ENCODE measurements at places on chromosomes 4 and X.

DNA sequence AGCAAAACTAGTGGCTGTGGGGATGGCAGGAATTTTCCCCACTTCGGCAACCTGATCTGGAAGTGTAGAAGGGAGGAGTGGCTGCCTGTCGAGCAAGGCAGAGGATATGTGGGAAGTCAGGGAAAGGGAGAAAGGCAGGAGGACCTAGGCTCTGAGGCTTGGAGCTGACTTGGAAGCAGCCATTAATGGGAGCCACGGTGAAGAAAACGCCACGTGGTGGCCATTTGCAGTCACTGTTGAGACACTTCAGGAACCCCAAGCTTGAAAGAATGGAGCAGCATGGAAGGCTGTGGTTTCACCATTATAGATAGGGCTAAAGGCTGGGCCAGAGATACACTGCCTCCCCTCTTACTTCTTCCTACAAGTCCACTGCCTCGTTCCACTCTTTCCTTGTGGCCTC is 41.8 kb upstream of the MAML3 start:
- DNase-seq: peak; percentile 16

GRCh38 chr4:100095729-100096595 is 94.3 kb downstream of the DDIT4L start:
- peak; percentile 69 for DNase-seq

GRCh38 chrX:67563469-67564448 is 19.9 kb downstream of the AR start:
- DNase-seq: no peak

DNA sequence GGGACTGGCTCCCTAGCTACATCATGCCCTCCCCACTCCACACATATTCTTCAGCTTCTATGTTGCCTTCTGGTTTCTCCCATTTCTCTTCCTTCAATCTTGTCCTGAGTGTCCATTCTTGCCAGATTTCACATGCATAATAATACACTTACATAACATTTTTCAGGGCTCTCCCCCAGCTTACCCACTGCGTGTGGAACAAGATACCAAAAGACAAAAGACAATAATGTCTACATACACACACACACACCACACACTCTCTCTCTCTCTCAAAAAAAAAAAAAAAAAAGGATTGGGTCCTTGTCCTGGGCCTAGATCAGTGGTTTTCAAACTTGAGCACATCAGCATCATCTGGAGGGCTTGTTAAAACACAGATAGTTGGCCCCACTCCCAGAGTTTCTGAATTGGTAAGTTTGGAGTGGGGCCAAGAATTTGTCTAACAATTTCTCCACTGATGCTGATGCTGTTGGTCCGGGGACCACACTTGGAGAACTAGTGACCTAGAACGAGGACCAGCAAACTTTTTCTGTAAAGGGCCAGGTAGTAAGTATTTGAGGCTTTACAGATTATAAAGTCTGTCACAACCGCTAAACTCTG is 6.5 kb upstream of the SMARCA1 start:
- no peak for DNase-seq

GRCh38 chr4:187565416-187565815 is 430.2 kb upstream of the ZFP42 start:
- DNase-seq: no peak

DNA sequence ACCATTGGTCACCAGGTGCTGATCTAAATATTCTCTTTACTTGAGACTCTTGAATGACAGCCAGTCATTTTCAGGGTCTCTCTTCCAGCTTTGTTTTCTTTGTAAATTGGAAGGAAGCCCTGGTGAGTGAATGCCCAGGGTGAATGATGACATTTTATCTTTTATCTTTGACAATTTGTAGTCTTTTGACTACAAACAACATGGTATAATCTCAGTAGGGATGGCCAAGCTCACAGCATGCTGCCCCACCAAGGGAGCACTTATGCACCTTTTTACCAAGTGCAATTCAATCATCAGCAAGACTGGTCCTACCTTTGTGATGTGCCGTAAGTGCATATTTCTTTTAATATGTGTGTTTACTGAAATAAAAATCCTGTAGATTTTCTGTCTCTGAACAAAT is 5.7 kb downstream of the AFM start:
- no peak for DNase-seq

DNA sequence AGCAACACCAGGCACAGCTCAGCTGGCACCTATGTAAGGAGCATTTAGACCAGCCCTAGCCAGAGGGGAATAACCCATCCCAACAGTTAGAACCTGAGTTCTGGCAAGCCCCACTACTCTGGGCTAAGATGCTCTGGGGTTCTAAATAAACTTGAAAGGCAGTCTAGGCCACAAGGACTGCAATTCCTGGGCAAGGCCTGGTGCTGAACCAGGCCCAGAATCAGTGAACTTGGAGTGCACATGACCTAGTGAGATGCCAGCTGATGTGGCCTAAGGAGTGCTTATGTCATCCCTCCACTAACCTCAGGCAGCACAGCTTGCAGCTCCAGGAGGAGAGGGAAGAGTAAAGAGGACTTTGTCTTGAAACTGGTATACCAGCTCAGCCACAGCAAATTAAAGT is 7.6 kb upstream of the PRRG3 start:
- no peak for DNase-seq

DNA sequence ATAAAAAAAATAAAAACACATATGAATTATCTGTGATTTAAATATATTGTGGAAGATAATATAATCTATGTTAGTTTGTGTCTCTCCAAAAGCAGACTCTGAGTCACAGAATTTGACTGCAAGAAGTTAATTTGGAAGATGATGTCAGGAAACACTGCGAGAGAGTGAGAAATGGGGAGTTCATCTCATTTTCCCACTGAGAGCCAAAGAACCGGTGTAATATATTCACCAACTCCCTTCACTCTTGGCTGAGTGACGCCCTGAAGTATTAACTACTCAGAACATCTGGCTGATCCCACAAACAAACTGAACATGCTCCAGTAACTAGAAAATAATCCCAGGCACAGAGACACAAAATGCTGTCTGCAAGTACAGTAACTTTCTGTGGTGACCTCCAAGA is 345.8 kb upstream of the SPANXN1 start:
- no peak for DNase-seq

GRCh38 chrX:132657876-132658275 is 169.0 kb upstream of the MBNL3 start:
- DNase-seq: no peak

- no peak for DNase-seq
Measured at GRCh38 chr4:42498040-42498439, 100.8 kb downstream of the SHISA3 start.

- no peak for DNase-seq
Measured at GRCh38 chr4:164937576-164938270, 39.7 kb downstream of the TRIM61 start.

GRCh38 chrX:32191316-32191715 is 1020.0 kb downstream of the DMD start:
- no peak for DNase-seq

DNA sequence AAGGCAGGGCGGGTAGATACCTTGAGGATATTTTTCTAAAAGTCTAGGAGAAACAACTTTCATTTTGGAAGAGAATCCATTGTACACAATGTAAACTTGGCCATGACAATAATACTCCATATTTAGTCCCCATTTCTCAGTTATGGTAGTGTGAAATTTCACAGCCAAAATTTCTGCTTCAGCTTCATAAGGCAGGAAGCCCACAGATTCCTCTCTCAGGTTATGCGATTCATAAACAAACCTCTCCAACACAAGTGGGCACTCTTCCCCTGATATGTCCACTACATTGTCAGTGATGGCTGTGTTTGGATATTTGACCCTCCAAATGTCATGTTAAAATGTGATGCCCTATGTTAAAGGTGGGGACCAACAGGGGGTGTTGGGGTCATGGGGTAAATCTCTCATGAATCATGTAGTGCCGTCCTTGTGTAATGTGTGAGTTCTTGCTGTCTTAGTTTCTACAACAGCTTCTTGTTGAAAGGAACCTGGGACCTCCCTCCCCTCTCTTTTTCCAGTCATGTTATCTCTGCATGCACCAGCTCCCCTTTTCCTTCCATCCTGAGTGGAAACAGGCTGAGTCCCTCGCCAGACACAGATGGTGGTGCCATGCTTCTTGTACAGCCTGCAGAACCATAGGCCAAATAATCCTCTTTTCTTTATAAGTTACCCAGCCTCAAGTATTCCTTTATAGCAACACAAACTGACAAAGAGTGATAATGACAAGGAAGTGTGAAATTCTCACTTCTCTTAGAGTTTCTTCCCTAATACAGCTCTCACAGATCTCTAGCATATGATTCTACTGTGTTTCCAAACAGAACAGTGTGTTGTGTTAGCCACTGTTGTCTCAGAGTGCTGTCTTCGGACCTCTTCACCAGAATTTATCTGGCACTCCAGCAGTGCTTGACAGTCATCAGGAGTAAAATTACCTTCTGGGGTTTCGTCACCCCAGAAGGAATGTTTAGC is 598.4 kb upstream of the GNPDA2 start:
- DNase-seq: no peak

DNA sequence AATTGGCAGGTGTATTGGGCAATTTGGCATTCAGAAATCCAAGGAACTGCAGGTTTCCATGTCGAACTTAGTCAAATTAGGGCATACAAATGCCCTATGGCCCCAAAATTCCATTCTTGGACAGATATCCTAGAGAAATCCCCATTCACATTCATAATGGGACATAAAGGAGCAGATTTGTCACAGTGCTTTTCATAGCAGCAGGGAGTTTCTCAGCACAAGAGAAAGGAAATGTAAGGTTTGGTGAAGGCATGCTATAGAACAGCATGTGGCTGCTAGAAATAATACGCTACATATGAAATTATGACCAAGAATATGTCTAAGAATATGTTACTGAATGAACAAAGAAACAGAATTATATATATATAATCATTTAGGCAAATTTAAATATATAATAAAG is 437.5 kb upstream of the BOD1L1 start:
- DNase-seq: no peak

- no peak for DNase-seq
Measured at GRCh38 chrX:99798936-99799335, 611.1 kb downstream of the PCDH19 start.

DNA sequence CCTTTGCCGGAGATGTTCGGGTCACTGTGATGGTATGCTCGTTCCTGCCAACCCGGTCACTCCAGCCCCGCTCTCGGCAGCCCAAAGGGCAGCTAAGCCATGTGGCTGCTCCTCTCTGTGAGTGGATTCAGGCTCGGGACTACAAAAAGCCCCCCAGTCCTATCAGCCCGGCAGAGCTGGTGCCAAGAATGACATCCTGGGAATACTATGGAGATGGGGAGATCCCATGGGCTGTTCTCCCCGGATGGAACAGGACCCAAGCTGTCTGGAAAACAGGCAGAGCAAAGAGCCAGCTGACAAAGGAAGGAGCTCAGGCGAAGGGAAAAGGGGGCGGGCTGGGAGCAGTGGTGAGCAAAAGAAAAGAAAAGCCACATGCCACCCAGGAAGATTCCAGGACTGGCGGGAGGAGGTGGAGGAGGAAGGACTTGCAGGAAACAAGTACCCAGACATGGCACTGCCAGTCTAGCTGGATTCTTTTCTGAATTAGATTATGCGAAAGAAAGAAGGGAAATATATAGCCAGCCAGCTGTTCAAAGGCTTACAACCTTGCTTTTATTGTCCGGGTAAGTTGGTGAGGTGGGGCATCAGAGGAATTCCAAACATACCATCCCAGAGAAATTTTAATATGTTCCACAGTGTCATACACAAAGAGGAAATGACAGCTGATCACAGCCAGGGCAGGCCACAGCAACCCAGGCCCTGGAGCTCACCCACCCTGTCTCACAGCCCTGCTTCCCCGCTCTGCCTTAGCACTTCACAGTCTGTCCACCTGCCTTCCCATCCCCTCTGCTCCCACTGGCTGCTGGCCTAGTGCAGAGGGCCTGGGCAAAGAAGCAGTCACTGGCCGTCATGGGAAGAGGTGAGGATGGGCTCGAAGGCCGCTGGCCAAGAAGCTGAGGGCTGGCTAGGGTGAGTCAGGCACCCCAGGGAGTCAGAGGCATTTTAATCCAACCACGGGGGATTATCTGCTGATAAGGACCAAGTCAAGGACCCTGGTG is 3.4 kb downstream of the NDP start:
- DNase-seq: no peak

- no peak for DNase-seq
Measured at GRCh38 chr4:53590187-53590586, 1.1 kb downstream of the LNX1 start.

GRCh38 chr4:2419814-2420213 is 1.1 kb downstream of the CFAP99 start:
- no peak for DNase-seq

DNA sequence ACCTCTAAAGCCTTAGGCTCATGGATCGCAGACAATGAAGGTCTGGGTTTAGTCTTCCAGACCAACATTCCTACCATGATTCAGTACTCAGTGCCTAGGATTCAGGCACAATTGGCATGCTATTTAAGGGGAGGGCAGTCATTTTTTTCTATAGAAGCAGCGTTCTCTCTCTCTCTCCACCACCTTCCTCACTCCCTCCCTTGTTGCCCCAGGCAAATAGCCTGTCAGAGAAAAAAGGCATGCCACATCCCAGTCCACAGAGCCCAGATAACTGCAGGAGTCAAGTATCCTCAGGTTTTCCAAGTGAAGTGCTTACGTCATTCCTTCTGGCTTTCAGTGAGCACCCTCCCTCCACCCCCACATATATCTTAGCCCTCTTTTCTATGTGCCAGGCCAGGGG is 533.0 kb downstream of the BCOR start:
- no peak for DNase-seq

DNA sequence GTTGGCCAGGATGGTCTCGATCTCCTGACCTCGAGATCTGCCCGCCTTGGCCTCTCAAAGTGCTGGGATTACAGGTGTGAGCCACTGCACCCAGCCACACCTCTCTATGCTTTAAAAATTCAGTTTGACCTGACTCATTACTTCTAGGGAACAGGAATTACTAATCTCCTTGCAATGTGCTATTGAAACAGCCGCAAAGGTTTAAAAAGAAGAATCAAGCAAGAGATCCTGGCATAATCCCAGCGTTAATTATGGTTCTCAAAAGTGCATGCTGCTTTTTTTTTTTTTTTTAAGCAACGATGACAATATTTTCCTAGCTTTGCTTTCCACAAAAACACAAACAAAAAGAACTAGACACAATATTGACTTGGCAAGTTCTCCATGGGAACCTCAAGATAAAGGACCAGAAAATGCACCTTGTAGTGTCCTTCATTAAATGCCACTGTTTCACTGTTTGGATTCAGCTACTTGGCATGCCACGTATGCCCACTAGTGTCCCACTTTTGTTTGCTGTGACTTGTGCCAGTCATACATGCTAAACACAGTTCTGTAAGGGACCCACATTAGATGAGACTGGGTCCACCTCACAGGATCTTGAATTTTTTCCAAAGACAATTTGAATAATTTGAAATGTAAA is 112.6 kb upstream of the PPARGC1A start:
- no peak for DNase-seq

DNA sequence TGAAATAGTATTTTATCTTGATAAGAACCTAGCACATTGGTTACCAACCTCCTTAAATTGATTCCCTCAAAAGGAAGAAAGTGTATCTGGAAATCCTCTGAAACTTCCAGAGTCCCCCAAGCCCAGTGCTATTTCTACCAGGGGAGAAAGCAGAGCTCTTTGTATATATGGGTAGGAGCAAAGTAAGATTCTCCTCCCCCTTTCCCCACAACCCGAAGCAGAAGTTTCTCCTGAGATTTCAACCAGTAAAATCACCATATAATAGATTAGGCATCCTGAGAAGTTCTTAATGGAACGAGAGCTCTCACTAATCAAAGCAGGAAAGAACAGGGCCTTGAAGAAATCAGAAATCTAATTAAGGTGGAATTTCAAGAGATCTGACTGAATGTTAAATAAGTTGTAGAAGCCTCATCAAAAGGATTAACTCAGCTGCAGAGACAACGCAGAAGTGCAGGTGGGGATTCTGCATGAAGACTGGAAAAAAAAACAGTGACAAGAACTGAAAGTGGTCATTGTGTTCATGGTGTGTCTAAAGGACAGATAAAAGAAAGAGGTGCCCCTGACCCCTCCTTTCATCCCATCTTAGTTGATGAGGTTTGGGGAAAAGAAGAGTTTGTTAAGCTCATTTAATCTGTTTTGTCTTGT is 39.1 kb downstream of the VSIG4 start:
- DNase-seq: peak; percentile 73
